ENCODE measurements at places on chromosomes 13 and 19.
A peak's percentile ranks its signal among the peaks of the same experiment; 100 is the strongest.

DNA sequence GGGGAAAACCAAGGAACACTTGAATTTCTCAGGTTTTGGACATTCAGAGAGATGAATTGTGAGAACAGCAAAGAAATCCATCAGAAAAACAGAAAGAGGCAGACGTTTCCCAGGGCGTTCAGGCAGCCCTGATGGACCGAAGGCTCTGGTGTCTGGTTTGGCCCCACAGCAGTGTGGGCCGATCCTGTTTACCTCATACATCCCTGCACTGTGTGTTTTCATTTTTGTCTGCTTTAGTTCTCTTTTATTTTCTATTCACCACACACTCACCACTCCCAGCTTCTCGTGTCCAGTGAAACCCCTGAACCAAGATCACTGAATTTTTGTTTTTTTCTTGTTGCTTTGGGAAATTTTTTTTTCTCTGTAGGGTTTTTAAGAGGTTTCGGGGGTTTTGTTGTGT is 11.9 kb upstream of the WDR18 start:
- DNase-seq = no peak

DNA sequence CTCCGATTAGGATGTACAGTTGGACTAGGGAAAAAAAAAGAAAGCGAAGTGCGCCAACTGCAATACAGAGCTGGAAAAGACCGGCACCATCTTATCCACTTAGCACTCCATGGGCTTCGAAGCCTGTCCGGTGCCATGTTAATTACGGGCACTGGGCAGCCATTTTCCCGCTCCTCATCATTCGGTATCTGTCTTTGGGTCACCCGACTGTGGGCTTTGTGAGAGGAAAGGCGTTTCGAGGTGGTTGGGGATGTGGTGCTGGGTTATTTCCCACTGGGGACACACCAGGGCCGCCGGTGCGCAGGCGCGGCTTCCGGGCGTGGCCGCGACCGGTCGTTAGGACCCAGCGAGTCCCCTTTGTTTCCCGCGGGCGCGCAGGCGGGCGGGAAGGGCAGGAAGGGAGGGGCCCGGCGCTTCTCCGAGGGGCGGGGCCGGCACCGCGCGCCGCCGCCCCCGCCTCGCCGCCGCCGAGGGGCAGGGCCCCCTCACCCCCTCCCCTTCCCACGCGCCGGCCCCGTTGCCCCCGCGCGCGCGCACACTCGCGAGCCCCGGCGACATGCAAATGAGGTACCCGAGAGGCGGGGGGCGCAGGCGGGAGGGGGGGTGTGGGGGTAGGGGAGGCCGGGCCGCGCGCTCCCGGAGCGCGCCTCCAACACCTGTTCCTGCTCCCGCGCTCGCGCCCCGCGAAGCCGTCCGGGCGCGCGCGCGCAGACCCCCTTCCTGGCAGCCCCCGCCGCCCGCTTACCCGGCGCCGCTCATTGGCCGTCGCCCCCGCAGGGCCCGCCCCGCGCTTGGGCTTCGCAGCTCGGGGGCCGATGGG is at the start of gene ZNF524:
TSS of gene ZNF524 (plus strand) at position 447 of the 820 bp plus-strand sequence. CDS start 1,825 bp downstream, outside the sequence.
- peak; percentile 90 for DNase-seq

DNA sequence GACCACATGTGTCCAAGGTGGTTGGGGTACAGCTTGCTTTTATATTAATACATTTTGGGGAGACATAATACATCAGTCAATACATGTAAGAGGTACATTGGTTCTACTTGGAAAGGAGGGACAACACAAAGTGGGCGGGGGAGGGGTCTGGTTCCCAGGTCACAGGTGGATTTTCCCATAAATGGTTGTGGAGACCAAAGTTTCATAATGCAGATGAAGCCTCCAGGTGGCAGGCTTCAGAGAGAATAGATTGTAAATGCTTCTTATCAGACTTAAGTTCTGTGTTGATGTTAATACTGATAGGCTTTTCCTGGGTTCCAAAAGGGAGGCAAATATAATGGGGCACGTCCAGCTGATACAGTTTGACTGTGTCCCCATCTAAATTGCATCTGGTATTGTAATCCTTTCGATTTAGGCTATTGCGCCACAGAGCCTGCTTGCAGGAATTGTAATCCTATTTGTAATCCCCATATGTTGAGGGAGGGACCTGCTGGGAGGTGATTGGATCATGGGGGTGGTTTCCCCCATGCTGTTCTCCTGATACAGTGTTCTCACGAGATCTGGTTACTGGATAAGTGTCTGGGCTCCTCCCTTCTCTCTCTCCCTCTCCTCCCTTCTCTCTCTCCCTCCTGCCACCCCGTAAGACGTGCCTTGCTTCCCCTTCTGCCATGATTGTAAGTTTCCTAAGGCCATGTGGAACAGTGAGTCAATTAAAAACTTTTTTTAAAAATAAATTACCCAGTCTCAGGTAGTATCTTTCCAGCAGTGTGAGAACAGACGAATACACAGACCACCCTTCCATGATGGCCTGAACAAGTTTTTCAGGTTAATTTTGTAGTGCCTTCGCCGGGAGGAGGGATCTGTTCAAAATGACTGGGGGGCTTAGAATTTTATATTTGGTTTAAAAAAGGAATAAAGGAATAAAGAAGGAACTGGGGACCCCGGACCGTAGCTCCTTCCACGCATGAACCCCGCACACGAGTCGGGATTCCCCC is 44.9 kb downstream of the ZNF823 start:
- peak; percentile 90 for DNase-seq

DNA sequence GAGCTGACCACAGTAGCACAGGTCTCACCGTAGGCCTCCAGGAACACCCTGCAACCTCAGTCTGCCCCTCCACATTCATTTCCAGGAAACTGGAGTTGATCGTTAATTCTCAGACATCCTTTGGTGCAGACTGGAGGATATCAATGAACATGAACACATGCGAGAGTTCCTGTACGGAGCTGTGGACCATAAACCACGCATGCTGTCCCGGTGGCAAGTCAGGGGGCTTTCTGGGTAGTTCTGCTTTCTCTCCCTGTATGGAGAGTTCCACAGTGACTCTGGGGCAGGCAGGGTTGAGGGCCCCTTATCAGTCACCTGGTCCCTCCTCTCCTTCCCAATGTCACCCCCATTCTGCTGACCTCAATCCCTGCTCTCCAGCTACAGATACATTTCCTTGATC is 55.5 kb upstream of the URI1 start:
- no peak for DNase-seq

- no peak for DNase-seq
Observed at GRCh38 chr13:75647126-75647784, 11.1 kb downstream of the LMO7 start.

DNA sequence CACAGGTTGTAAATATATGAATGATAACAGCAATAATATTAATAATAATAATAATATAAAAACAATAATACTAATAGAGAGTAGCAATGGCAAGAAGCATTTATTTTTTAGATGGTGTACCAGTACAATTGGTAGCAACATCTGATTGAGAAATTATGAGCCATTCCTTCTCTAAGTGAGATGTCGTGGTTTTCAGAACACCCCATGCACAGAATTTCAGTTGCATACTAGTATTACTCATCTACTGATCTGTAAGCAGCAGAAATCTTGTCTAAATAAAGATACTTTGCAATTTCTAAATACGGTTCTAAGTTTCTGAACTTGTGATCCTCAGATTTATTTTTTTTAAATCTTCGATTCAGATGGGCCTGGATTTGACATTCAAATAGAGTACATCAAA is 788.0 kb upstream of the ATXN8OS start:
- no peak for DNase-seq

- no peak for DNase-seq
Observed at GRCh38 chr13:42055500-42056085, 7.1 kb downstream of the DGKH start.

- no peak for DNase-seq
Observed at GRCh38 chr19:30373593-30373992, 1.4 kb downstream of the ZNF536 start.

- peak; percentile 9 for DNase-seq
Observed at GRCh38 chr19:19460761-19461265, 54.5 kb downstream of the TSSK6 start.

DNA sequence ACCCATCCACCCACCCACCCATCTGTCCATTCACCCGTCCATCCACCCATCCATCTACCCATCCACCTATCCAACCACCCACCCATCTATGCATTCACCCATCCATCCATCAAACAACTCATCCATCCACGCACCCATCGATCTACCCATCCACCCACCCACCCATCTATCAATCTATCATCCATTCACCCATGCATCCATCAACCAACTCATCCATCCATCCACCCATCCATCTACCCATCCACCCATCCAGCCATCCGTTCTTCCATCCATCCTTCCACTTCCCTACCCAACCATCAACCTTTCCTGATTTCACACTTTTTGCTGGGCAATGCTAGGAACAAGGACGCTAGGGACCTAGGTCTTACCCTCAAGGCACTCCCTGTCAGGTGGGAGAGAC is 2.1 kb downstream of the TMEM238 start:
- DNase-seq = no peak

DNA sequence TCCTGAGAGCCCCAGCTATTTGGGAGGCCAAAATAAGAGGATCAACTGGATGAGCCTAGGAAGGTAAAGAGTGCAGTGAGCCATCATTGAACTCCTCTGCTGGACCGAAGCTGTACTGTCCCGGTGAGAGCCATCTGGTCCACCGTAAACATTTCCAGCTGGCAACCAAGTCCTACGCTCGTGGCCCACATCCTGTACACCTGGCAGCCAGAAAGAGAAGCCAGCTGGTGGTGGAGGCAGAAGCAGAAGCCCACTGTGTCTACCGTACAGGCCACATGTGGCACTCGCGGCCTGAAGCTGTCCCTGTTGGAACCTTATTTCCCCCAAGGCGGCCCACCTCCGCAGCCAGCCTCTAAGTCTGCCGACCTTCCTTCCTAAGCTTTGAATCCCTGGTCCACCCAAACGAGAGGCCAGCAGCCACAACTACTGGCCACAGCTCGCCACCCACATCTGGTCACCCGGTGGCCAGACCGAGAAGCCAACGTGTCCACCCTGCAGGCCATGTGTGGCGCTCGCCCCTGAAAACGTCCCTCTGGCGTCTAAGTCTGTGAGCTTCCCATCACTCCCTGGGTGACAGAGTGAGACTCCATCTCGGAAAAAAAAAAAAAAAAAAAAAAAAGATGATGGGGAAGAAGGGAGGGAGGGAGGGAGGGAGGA is 14.2 kb upstream of the ZNF91 start:
- peak; percentile 16 for DNase-seq

- no peak for DNase-seq
Observed at GRCh38 chr19:57935731-57936130, 529 bp upstream of the ZNF418 start.

DNA sequence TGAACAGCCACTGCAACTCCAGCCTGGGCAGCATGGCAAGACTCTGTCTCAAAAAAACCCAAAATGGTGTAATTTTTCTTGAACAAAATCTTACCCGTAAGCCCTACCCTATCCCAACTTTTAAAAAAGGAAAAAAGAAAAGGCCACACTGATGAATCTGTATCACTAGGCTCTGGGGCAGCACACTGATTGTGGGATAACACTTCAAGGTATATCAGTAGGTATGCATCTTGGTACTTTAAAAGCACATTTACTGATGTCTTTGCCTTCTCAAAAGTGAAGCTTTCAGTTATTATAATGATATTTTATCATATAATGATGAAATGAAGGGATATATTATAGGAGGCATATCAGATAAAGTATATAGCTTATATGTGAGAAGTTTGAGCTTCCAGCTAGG is 24.3 kb downstream of the ZNF112 start:
- no peak for DNase-seq

DNA sequence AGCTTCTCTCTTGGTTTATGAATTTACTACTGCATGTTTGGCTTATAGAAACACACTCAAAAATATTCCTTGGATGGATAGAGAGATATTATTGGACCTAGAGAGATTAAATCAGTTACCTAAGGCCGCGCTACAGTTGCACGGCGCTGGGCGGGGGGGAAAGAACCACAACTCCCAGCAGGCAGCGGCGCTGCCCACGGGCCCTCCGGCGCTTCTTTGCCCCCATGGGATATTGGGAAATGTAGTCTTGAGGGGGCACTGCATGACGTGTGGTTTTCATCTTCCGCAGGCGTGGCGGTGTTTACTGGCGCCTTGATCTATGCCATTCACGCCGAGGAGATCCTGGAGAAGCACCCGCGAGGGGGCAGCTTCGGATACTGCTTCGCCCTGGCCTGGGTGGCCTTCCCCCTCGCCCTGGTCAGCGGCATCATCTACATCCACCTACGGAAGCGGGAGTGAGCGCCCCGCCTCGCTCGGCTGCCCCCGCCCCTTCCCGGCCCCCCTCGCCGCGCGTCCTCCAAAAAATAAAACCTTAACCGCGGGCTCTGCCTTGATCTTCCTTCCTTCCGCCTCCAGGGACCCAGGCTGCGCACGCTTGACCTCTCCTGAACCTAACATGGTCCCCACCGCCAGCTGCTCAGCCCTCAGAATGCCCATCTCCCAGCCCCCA is 4.8 kb downstream of the EMP3 start:
- DNase-seq = peak; percentile 87

DNA sequence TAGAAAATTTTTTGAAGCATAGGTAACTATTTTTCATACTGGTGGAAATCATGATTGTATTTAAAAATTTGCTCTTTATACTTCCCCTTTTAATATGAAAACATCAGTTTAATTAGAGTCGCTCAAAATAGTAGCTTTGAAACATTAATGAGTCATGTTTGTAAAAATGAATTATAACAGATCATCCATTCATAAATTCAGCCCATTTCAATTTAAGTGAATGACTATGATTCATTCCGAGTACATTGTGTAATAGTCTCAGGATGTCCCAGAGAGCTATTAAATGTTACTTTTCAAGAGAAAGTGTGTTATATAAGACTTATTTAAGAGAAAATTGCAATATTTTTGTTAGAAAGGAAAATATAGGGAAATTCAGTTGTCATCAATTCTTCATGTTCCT is 111.0 kb downstream of the FNDC3A start:
- no peak for DNase-seq

DNA sequence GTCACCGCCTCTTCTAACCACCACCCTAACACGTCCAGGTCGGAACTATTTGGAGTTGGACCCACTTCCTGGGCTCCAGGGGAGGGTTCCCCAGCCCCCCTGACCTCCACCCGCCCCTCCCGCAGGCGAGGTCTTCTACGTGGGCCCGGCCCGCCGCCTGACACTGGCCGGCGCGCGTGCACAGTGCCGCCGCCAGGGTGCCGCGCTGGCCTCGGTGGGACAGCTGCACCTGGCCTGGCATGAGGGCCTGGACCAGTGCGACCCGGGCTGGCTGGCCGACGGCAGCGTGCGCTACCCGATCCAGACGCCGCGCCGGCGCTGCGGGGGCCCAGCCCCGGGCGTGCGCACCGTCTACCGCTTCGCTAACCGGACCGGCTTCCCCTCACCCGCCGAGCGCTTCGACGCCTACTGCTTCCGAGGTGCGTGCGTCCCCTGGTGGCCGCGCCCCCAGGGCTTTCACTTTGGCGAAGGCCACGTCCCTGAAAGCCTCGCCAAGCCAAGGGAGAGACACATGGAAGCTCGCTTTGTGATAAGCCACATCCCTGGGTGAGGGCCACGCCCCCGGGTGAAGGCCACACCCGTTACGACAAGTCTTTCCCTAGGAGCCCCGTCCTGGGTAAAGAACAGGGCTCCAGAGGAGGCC is 13.2 kb downstream of the NCAN start:
- no peak for DNase-seq

- no peak for DNase-seq
Observed at GRCh38 chr13:31870511-31870910, 131.2 kb downstream of the RXFP2 start.
